Stimulated activated naive CD8-positive, alpha-beta T cell treated with anti-CD3 and anti-CD28 coated beads, Interleukin-15, amount 100 ng/mL, for 72 hours (primary cell): ENCODE measurements at places on chromosomes 2 and 18.
A peak's percentile ranks its signal among the peaks of the same experiment; 100 is the strongest.

DNA sequence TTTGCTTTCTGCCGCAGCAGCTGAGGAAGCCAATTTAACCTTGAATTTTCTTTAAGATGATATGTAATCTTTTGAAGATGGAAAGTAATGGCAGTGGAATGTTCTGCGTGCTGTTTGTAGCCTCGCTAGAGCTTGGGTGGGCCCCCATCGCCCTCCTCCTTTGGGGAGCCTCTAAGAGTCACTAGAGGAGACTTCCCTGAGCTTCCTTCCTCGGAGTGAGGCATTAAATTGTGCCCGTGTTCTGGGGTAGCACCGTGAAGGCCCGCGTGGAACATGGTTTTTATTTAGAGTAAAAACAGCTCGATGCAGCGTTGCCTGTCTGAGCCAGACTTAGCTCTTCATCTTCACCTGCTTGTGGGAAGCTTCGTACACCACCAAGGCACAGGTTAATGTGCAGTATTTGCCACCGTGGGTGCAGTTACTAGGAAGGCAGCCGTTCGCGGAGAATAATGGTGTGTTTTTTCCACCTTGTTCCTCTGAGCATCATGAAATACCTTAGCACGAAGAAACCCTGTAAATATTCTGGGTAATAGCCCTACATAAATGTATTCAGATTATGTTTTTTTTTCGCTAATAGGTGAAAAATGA, 38.5 kb downstream of the NCK2 start:
- no peak for DNase-seq

GRCh38 chr2:199457147-199458008, at the start of gene SATB2:
SATB2 (minus strand) TSS chr2:199457939; CDS start chr2:199456037, 1,902 bp downstream.
- DNase-seq, result peak; percentile 38

DNA sequence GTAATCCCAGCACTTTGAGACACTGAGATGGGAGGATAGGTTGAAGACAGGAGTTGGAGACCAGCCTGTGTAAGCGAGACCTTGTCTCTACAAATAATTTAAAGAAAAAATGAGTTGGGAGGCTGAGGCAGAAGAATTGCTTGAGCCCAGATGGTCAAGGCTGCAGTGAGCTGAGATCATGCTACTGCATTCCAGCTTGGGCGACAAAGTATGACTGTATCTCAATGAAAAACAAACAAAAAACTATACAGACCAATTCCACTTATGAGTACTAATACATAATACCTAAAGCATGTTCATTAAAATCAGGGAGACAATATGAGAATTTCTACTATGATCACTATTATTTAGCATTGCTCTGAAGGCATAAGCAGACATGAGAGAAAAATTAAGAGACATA, 12.6 kb downstream of the RNF149 start:
- no peak for DNase-seq

DNA sequence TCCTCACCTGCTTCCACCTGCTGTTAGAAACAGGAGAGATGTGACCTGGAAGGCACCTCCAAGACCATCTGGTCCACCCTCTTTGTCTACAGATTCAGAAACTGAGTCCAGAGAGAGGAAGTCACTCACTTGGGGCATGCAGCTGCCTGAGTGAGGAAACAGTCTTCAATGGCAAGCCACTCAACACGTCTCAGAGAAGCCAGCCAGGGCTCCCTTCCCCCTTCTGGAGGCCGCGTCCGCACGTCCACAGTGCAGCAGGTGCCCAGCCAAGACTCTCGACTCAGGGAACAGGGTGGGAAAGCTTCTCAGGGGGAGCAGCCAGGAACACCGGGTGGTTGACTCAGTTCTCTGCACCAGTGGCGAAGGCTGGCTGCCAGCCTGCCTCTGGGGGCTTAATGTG, 201.7 kb downstream of the BCL11A start:
- no peak for DNase-seq

DNA sequence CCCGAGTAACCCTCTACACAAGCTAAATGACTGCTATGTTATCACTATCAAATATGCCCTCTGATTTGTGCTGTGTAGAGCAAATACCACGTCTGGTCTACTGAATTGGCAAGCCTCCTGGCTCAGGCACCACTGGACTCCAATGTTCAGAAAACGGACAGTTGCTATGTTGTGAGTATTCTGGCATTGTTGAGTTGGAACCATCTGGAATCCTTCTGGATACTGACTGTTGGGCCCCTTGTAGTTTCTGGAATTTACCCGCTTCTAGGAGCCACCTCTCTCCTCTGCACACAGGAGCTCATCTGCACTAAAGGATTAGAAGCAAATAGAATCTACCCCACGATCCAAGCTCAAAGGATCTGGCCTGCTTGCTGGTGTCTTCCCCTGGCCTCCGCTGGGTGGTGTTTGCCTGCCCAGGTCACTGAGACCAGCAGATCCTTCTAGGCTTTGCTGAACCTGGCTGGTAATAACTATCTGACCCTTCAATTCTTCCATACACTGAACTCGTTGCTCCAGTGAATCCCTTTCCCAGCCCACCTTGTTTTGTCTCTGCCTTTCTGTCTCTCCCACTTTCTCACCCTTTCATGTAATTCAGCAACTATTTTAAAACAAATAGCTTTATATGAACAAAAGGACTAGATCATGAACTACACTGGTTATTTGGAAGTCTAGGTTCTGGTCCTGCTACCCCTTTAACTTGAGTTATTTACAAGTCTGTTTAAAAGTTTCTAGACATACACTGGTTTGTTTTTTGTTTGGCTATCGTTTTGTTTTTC, 2.1 kb upstream of the HAAO start:
- no peak for DNase-seq

GRCh38 chr2:71347517-71347916, 15.9 kb downstream of the ZNF638 start:
- no peak for DNase-seq

DNA sequence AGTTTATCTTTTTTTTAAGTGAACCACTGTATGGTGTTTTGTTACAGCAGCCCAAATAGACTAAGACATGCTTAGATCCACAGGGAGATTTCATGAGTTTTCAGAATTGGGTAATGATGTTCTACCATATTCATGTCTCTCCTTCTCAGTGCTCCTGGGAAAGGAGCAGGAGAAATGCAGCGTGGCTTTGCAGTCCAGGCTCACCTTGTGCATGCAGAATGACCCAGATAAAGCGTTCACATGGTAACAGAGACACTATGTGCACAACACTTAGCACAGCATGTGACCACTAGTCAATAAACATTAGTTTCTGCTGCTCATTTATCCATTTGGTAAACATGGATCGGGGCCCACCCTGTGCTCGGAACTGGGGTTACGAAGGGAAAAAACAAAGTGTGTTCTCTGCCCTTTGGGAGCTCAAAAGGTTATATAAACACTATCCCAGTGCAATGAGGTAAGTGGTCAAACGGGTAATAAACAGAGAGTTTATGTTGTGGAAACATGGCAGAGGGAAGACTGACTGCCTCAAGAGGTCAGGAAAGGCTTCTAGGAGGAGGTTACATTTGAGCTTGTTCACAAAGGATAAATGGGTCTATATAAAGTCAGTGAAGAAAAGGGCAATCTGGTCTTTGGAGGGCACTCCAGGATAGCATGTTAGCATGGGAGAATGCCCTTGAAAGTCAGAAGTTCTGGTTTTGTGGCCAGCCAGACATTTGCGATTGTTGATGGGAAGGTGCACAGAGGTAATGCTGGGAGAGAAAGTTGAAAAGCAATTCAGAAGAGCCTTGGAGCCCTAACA, 299.2 kb downstream of the TDRD15 start:
- no peak for DNase-seq

GRCh38 chr2:36634981-36635597, 37.1 kb upstream of the FEZ2 start:
- DNase-seq, result no peak

GRCh38 chr2:167127135-167127534, 238.9 kb downstream of the XIRP2 start:
- DNase-seq, result no peak

- DNase-seq, result no peak
Measured at GRCh38 chr18:51133580-51134160, 63.8 kb downstream of the MEX3C start.

DNA sequence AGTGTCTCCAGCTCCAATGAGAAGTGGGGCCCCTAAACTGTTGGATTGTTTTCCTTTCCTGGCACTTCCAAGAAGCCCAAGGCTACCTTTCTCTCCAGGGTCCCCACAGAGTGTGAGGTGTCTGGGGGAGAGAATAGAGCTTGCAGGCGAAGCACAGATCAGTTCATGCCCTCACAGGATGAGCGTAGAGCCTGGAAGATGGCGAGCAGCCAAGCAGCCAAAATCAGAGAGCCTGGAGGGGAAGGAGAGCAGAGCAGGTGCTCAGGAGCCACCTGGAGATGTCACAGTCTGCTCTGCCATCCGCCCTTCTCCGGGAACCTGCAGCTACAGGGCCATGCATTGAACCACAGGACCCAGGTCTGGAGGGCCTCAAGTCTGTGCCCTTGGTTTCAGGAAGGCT, 54.7 kb upstream of the TCF7L1 start:
- DNase-seq, result no peak

DNA sequence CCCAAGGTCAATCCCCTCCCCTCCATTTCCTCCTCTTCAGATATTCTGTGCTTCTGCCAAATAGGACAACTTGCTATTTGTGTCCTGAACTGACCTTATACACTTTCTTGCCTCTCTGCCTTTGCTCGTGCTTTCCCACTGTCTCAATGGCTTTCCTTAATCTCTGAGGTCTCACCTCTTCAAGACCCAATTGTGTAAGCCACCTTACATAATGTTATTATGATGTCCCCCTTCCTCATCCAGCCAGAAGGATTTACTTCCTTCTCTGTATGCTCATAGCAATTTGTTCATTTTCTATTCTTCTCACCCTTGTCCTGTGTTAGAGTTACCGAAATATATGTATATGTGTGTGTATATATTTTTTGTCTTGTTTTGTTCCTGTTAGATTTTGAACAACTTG, 26.9 kb upstream of the DARS1 start:
- no peak for DNase-seq

DNA sequence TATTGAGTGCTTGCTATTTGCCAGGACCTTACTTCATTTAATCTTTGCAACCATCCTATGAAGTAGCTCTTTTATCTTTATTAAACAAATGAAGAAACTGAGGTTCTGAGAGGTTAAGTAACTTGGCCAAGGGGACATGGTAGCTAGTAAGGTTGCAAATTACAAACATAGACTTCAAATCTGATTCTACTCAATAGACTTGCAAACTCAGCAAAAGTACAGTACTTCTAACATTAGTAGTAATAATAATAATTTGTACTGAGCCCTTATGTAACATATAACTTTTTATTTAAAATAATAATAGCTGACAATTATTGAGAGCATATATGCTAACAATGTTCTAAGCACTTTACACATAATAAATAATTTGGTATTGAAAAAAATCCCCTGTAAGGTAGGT, 255.7 kb upstream of the ATP5MC3 start:
- no peak for DNase-seq

DNA sequence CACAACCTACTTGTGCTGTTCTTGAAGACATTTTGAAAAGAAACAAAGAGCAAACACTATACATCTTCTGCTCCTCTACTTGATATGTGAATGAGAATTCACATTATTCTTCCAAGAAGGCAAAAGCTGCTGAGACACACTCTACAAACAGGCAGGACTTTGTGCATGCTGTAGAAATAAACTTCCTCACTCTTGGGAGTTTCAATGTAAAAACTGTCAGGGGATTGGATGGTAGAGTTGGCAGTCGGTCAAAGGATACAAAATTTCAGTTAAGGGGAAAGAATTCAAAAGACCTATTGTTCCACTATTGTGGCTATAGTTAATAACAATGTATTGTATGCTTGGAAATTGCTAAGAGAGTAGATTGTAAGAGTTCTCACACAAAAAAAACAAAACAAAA, 196.3 kb downstream of the MC4R start:
- no peak for DNase-seq

GRCh38 chr18:73980289-73980979, 167.2 kb downstream of the FBXO15 start:
- DNase-seq, result no peak

DNA sequence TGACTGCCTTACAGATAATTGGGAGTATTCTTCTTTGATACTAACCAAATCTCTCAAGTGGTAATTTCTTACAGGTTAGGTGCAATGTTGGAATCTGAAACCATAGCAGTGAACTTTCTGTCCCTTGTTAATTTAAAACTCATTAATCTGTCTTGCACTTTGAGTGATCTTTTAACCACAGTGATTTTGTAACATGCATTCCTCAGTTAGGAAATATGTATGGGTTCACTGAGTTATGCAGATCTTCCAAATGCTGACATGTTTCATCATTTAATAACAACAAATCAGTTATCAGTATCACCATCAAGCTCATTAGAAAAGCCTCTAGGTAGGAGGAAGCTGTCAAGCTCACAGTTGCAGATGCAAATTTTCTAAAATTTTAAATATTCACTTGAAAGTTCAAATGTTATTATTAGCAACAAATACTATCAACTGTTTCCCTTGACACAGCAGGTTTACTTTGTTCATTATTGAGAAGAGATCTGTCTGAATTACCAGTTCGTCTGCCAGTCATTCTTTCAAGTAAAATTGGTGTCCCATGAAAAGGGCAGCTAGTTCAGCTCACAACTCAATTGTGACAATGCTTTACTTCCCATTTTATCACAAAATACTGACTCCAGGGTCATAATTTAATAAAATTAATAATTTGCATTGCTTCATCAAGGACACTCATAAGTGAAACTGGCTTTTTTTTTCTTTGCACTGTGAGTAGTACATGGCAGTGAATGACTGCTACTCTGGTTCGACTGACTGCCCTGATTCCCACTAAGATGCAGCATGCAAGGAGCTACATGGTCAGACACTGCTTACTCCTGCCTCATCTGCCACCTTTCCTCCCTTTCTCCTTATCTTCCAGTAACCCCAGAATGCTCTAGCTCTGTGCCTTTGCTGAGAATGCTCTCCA, 31.6 kb downstream of the SUCLG1 start:
- no peak for DNase-seq

- DNase-seq, result no peak
Measured at GRCh38 chr2:55861733-55862132, 61.8 kb downstream of the EFEMP1 start.

GRCh38 chr2:163717515-163717914, 18.3 kb downstream of the FIGN start:
- DNase-seq, result no peak

DNA sequence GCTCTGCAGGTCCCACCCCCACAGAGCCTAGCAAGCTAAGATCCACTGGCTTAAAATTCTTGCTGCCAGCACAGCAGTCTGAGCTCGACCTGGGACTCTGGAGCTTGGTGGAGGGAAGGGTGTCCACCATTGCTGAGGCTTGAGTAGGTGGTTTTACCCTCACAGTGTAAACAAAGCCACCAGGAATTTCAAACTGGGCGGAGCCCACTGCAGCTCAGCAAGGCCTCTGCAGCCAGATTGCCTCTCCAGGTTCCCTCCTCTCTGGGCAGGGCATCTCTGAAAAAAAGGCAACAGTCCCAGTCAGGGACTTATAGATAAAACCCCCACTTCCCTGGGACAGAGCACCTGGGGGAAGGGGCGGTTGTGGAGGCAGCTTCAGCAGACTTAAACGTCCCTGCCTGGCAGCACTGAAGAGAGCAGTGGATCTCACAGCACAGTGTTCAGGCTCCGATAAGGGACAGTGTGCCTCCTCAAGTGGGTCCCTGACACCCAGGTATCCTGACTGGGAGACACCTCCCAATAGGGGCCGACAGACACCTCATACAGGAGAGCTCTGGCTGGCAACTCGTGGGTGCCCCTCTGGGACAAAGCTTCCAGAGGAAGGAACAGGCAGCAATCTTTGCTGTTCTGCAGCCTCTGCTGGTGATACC, 20.0 kb upstream of the NEMP2 start:
- DNase-seq, result no peak
